ENCODE measurements at places on chromosomes 11 and 22.

GRCh38 chr11:119772076-119772475, 43.1 kb upstream of the NECTIN1 start:
- no peak for DNase-seq

GRCh38 chr11:93783765-93784144, 327 bp upstream of the MED17 start:
- DNase-seq = no peak

DNA sequence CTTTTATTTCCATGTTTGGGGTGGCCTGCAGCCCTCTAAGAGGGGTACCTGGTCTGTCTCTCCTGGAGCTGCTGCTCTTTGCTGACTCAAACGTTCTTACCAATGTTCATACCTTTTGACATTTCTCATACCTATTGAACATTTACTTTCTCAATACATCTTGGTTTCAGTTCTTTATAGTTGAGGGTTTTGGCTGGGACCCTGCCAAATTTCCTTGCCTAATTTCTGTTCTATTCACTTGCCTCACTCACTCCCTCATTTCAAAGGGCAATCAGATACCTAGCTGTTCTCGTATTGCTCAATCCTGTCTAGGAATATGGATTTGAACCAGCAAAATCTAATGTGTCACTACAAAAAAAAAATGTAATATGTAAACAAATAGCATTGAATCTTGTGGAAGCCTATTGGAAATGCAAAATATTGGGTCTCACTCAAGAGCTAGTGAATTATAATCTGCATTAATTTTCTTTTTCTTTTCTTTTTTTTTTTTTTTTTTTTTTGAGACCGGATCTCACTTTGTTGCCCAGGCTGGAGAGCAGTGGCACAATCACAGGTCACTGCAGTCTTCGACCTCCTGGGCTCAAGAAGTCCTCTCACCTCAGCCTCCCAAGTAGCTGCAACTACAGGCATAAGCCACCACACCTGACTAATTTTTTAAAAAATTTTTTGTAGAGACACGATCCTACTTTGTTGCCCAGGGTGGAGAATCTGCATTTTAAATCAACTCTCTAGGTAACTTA, 7.5 kb downstream of the OR6M1 start:
- DNase-seq = no peak

GRCh38 chr11:92061456-92062062, 163.1 kb upstream of the FAT3 start:
- no peak for DNase-seq

GRCh38 chr11:85313741-85314140, 313.4 kb downstream of the DLG2 start:
- no peak for DNase-seq

DNA sequence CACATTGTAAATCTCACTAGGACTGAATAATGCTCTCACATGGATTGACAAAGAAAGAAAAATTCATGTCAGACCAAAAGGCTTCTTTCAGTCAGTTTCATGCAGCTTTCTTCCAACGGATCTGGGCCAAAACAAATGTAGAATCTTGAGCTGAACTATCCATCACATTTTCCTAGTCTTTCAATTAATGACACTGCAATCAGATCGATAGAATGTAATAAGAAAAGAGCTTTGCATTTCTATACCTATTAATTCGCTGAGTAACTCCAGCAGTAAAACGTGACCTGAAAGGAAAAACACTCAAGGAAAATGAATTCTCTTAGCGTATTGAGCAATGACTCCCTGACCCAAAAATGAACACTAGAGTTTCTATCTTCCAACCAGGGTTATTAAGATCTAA, 194.8 kb upstream of the BLID start:
- DNase-seq = no peak
